ENCODE measurements at places on chromosomes 1 and 21. TPM values are rescaled to one million over a fixed set of nuclear protein-coding genes. Genes with fewer than 3 reads are reported as not detected.

The TRIM45 gene
- 1.3 TPM for total RNA-seq

The FMN2 gene
- total RNA-seq, result 0.27 TPM

The CFAP57 gene
- total RNA-seq, result not detected

The C1QA gene
- 453 TPM for total RNA-seq

The CYYR1 gene
- 28.4 TPM for total RNA-seq

The CD2 gene
- total RNA-seq, result 1.1 TPM

The PRDM16 gene
- total RNA-seq, result 3.4 TPM

The DYRK1A gene
- 95.0 TPM for total RNA-seq

DNA sequence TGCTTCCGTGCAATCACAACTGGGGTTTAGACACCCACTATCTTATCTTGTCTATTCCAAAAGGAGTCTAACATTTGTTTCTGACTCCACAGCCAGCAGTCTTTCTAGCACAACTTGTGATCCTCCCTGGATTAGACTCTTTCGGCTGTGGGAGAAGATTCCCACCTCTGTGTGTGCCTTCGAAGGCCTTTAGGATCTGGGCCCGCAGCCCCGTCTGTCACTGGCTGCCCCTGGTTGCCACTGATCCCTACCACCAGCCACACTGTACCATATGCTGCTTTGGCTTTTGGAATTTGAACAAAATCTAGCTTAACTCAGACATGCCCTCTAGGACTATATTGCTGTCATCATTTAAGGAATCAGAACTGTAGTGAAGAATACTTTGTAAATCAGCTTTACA lies 18.0 kb downstream of the NTPCR start:
- no peak for ATAC-seq

- ATAC-seq, result no peak
Observed at GRCh38 chr1:223844787-223845036, 1.0 kb downstream of the TP53BP2 start.

DNA sequence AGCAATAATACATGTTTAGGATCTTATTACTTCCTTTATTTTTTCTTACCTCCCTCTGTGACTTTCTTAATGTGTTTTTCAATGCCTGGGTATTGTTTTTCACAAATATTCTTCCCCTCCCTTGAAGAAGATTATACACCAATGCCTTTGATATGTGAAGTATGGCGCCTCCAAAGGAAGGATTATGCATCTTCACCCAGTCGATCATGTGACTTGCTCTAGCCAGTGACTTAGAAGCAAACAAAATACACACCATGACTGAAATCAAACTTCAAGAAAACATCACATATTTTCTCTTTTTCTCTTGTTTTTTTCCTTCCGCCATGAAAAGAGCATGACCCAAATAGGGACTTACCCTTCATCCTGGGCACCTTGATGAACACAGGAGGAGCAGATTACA lies 297.1 kb downstream of the NCAM2 start:
- ATAC-seq, result no peak

DNA sequence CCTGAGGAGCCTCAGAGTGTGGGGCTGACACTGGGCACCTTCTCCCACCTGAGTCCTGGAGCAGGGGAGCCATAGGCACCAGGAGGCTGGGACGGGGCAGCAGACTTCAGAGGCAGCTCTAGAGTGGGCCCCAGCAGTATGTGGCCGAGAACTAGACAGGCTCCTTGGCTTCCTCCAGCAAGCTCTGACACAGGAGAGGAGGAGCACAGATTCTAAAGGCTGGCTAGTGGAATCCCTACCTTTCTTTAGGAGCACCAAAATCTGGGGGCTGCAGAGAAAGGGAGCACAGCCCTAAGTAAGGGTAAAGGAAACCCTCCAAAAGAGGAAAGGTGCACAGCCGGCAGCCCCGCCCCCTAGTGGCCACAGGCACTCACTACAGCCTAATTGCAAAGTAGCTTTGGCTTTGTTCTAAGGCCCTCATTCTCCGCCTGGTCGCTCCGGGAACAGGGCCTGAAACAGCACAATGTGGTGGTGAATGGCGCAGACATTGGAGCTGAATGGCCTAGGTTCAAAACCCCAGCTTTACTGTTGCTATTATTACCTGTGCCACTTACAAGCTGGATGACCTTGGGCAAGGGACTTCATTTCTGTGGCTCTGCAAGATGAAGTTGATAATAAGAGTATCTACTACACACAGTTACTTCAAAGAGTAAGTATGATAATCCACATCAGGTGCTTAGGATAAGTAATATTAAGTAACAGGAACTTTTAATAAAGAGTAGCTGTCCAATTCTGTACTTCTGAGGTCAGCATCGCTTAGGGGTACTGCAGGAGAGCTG lies 8.8 kb upstream of the GUCA2A start:
- peak; percentile 65 for ATAC-seq

Measured in gastroesophageal sphincter (tissue), 4 donors.